Transverse colon (tissue), 4 donors: ENCODE measurements at places on chromosomes 3 and 15. TPM values are rescaled to one million over a fixed set of nuclear protein-coding genes. Genes with fewer than 3 reads are reported as not detected.

DNA sequence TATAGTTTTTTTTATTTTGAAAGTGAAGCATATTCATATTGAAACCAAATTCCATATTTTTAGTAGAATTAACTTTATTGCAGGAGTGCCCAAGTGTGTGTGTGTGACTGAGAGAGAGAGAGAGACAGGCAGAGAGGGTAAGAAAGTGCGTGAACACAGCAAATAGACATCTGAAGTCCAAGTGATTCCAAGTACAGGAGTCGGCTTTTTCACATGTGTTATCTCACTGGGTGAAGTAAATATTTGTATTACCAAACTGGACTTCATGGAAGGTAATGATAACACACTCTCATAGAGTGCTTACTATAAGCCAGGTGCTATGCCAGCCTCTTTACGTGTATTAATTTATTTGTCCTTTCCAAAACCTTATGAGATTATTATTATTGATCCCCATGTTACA is 12.0 kb downstream of the PARP14 start:
- H3K4me3 ChIP-seq: no peak overlapping the region
- no peak overlapping the region for H3K27ac ChIP-seq
- no peak for DNase-seq
- H3K4me1 ChIP-seq: no peaks in the 10 kb centered on the region

The LIPH gene
- total RNA-seq: 115 TPM

The CAMK2N2 gene
- not detected for total RNA-seq

The CSPG5 gene
- total RNA-seq: not detected

The TOPAZ1 gene
- total RNA-seq: not detected
